ENCODE measurements at places on chromosomes 16 and 17.

GRCh38 chr16:11390573-11391495 lies 45.6 kb downstream of the RMI2 start:
- DNase-seq: peak; percentile 72

DNA sequence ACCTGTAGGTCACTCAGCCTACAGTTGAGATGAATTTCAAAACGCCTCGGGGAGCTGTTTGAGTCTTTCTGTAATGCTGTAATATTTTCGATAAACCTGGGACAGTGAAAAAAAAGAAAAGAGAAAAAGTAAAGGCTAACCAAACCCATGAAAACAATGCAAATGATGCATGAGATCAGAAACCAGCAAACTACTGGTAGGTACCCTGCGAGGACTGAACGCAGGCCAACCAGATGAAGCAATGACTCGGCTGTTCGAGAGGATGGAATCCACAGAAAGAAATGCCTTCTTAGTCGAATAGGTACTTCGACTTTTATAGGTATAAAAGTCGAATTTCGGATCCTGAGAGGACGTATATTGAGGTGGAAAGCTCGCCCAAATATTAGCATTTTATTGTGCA lies 509 bp upstream of the ATAD5 start:
- peak; percentile 6 for DNase-seq

DNA sequence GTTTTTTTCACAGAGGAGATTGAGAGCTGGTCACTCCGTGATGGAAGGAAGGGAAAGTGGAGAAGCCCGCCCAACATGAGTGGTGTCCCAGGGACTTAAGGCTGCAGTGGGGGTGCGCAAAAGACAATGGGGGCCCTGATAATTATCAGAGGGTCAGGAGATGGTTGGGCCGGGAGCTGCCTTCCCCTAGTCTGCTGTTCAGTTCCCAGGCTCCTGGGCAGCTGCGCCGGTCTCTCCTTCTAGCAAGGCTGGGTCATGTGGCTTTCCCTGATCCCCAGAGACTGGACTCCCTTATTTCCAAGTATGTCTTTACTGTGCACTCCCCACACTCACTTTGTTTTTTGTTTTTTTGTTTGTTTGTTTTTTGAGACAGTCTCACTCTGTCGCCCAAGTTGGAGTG lies 16.2 kb downstream of the CYGB start:
- no peak for DNase-seq

DNA sequence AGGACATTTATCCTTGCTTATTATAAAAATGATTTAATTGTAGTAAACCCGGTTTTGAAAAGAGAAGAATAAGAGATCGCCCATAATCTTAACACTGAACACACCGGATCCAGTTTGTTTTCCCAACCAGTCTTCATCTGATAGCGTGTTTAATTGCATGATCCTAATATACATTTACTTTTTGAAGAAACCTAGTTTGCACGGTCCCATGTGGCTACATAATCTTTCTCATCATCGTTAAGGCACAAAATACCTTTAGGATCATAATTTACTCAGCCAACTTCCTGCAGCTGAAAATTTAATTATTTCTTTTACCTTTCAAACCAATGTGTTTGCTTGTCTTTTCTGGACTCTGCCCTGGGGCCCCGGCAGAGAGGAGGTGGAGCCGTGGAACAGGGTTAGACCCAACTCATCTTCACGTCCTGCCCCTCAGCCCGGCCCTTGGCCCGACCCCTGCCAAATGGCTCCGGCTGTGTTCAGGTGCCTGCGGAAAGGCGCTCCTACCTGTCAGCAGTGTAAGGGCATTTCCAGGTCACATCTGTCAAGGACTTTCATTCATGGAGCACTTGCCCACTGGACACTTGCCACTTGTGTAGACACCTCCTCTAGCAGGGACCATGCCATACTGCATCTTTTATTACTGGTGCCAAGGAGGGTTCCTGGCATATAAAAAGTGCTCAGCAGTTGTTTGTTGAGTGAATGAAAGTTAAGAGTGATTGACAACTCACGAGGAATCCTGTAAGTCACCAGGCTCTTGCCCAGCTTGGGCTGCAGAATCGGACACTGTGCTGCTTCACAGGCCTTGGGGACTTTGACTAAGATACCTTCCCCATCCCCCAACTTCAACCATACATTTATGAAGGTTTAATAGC lies 28.6 kb downstream of the SMARCE1 start:
- DNase-seq: peak; percentile 14

GRCh38 chr16:27367461-27368357 lies 34.3 kb upstream of the IL21R start:
- peak; percentile 58 for DNase-seq

DNA sequence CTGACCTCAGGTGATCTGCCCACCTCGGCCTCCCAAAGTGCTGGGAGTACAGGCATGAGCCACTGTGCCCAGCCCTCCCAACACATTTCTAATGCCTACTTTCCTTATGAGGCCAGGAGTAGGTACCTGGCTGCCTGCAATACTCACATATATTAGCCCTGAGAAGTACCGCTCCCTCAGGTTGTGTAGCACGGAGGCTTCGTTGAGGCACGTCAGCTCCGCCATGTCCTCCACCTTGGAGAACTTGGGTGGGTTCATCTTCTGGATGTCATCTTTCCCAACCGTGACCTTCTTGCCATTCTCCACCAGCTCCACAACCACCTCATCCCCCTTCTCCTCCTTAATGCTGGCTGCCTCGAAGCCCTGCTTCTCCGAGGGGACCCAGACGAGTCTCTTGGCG lies 19.1 kb downstream of the MYH11 start:
- DNase-seq: no peak

DNA sequence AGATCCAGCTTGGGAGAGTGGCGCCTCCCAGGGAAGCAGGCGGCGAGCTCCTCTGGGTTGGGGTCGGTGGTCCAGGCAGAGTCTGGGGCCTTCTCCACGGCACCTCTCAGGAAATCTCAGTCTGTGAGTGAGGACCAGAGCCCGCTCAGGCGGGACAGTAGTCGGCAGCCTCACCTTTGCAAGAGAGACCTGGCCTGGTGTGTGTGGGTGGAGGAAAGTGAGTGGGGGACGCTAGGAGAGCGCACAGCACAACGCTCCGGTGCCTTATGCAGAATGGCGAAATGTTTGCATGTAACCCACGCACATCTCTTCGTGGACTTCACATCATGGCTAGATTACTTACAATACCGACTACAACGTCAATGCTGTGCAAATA lies 2.2 kb downstream of the AHSP start:
- DNase-seq: no peak

- no peak for DNase-seq
Measured at GRCh38 chr17:35778641-35779196, 16.7 kb downstream of the MMP28 start.

DNA sequence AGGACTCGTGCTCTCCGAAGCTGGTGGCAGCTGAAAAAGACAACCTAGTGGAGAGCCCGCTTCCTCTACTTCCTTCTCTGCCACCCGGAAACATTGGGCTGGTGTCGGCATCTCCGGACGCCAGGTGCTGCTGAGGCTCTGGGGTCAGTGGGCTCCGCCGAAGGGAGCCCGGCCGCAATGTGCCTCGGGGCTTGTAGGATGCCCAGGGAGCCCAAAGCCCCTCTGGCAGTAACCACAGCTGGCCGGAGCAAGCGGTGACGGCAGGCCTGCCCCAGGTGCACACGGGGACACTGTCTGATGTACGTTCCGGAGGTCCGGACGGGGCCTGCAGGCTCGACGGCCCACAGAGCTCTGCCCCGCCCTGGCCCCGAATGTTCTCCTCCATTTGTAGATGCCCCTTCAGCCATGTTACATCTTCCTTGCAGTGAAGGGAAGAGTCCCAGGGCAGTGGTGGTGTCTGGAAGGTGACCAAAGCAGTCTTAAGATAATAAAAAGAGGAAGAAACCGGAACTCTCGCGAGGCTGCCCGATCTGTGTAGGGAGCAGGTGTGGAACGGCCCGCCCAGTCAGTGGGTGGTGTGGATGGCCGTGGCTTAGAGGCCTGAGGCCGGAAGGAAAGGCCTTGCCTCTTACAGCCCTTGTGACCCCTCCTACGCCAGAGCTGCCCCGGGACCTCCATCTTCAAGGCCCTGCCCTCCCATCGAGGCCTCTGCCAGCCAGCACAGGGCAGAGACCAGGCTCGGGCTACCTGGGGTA lies 22.6 kb downstream of the NDUFAF8 start:
- DNase-seq: no peak

- DNase-seq: no peak
Measured at GRCh38 chr17:72715906-72716572, 376.4 kb downstream of the SLC39A11 start.

DNA sequence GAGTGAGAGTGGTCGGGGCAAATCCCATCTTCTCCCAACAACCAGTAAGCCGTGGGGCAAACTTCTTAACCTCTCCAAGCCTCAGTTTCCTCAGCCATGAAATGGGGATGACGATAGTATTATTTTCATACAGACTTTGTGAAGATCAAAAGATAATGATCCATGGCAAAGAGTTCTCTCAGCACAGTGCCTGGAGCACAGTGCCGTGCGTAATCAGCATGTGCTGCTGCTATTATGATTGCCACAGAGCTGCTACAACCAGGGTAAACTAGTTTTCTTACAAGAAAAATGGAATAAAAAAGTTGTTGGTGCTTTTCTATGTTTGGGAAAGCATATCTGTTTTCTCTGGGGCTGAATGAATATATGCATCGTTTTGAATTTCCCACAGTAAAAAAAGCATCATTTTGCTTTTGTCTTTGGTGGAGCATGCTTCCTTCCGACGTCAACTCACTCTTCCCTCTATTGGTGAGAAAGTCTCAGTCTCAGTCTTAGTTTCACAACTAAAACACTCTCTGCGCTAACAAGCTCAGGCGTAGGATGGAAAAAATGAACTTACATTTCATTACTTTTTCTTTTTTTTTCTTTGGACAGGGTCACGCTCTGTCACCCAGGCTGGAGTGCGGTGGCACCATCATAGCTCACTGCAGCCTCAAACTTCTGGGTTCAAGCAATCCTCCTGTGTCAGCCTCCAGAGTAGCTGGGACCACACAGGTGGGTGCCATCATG lies 37.2 kb downstream of the CDK5R1 start:
- DNase-seq: no peak

DNA sequence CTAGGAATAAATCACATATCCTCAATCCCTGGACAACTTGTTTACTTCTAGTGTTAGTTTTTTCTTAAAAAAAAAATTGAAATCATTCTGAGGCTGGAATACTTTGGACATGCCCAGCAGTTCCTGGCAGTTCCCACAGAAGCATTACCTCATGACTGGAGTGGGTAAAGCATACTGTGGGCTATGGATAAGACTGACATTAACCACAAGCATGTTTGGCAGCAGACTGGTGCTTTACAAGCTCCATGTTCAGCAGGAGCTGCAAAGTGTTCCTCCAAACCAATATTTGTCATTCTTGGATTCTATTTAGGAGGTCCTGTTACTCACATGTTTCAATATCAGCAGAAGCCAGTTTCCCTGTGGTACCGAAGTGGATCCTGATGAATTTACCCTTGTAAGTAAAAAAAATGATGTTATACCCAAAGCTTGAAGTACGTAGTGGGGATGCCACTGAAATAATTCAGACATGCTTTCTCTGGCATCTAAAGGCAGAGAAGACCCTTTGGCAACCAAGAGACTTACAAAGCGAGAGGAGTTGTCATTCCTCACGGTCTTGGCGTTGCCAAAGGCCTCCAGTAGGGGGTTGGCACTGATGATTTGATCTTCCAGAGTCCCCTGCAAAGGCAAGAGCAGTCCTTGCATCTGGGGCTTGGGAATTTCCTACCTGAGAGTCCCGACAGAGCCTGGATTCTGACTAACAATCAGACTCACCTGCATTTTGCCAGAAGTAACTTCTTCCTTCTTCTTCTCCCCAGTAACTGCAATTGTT lies 4.9 kb downstream of the MYH1 start:
- no peak for DNase-seq

DNA sequence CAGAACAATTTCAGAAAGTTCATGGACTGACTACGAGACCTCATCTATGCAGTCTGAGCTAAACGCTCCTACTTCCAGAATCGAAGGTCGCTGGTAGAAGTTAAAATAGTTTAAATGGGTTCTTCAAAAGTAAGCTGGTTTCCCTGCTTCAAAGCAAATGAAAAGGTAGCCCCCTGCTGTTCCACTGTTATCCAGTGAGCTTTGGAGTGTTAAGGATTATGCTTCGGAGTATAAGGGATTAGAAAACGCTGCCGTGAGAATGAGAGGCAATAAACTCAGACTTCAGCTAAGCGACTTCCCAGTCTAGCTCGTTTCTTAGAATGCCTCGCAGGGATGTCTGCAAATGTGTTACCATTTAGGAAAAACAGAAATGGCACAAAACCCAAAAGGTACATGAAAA lies 12.4 kb downstream of the MLYCD start:
- no peak for DNase-seq

DNA sequence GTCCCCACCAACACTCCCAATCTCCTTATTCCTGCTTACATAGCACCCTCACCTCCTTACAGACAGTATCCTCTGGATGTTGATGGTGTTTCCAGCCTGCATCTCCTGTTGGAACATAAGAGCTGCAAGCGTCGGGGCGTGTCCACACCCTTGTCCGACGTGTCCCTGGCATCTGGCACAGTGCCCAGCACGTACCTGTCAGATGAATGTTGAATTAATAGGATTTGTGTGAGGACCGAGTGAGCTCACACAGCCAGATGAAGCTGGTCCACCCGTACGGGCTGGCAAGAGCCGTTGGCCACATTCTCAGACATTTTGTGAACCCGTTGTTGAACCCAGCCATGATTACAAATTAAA lies 12.2 kb upstream of the CBX4 start:
- DNase-seq: peak; percentile 80

DNA sequence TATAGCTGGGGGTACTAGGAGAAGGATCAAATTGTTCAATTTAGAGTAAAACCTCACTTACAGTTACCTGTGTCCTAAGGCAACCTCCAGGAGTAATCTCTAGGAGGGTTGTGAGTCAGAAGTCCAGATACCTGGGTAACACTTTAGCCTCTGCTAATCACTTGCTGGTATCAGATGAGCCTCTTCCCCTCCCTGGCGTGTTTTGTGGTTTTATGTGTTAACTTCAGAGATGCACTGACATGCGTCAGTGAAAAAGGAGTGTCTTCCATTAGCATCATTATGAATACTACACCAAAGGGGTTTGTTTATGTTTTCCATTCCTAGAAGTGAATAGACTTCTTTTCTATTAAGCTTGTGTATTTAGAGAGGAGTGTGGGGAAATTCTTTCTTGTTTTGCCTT lies 208.2 kb downstream of the FTO start:
- DNase-seq: no peak

DNA sequence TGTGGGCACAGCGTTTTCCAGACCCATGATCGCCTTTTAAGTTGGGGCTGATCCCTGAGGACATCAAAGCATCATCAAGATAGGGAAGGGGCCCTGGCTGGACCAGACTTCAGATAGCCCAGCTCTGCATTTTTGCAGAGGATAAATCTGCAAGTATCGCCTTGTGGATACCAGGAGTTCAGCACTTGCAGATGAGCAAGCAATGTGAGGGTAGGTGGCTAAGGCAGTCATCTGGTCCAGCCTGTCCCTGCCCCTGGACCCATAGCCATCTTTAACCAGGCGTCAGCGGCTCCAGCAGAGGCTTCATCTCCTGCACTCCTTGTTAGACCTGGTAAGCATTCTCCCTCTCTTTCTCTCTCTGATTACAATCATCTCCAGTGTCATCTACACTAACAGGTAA lies 9.0 kb upstream of the MRPS23 start:
- DNase-seq: no peak

DNA sequence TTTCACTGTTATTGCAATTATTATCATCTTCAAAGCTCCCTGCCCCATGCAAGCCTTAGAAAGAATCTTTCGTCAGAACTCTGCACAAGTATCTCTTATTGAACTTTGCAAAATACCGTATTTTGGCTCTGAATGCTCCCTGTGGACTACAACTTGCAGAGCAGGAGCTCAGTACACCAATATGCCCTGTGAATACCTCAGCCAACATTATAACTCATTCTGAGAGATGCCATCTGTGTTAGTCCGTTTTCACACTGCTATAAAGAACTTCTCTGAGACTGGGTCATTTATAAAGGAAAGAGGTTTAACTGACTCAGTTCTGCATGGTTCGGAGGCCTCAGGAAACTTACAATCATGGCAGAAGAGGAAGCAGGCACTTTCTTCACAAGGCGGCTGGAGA lies 87.2 kb upstream of the XYLT1 start:
- DNase-seq: no peak

Measured in NCI-H146 (cell line).